Ascending aorta (tissue), 2 donors: ENCODE measurements at places on chromosomes 12 and 14. TPM values are rescaled to one million over a fixed set of nuclear protein-coding genes. Genes with fewer than 3 reads are reported as not detected.
A peak's percentile ranks its signal among the peaks of the same experiment; 100 is the strongest.

- H3K4me3 ChIP-seq, result no peak overlapping the region
- H3K27me3 ChIP-seq, result no peaks in the 10 kb centered on the region
- H3K36me3 ChIP-seq, result no peaks in the 10 kb centered on the region
- DNase-seq, result no peak
- no peaks in the 10 kb centered on the region for H3K4me1 ChIP-seq
- H3K27ac ChIP-seq, result no peak overlapping the region
Measured at GRCh38 chr12:50894241-50894640, 51.5 kb downstream of the TMPRSS12 start.

DNA sequence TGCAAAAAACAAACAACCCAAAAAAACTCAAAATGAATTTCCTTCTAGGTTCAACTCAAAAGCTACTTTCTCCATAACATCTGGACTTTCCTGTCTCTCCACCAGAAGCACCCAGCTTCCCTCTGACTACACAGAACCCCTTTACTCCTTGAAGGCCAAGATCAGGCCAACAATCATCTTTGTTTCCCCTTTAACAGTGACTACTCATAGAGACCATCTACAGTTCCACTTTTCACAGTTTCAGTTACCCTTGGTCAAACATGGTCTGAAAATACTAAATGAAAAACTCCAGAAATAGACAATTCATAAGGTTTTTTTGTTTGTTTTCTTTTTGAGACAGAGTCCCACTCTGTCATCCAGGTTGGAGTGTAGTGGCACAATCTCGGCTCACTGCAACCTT lies 11.8 kb downstream of the GCH1 start:
- no peak overlapping the region for H3K4me3 ChIP-seq
- H3K4me1 ChIP-seq, result no peaks in the 10 kb centered on the region
- no peaks in the 10 kb centered on the region for H3K27me3 ChIP-seq
- H3K27ac ChIP-seq, result no peak overlapping the region
- H3K36me3 ChIP-seq, result no peaks in the 10 kb centered on the region
- no peak for DNase-seq

DNA sequence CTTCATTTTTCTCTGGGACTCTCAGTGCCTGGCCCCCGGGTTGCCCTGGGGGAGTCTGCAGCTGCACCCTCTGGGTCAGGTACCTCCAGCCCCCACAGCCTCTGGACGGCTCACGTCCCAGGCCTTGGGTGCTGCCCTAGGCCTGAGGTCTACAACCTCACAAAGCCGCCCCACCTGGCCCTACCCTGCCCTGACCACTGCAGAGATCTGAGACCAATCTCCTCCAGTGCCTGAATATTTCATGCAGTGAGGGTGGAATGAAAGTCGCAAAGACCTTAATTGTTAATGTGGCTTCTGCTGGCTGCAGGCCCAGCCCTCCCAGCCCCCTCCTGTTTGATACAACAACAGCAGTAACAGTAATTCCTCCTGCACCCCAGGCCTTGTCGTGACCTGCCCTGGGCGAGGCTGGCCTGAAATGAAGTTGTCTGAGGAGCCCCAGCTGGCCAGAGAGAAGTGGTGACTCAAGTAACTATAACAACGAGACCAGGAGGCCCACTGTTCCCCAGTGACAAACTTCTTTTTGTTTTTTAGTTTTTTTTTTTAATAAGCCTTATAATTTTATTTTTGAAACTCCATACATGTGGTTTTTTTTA lies 8.8 kb upstream of the CCDC85C start:
- H3K4me1 ChIP-seq, result no peaks in the 10 kb centered on the region
- no peak for DNase-seq
- no peaks in the 10 kb centered on the region for H3K27me3 ChIP-seq

- H3K4me3 ChIP-seq, result no peak overlapping the region
- H3K27me3 ChIP-seq, result no peaks in the 10 kb centered on the region
- DNase-seq, result no peak
Measured at GRCh38 chr12:69511469-69512267, 41.5 kb downstream of the FRS2 start.

DNA sequence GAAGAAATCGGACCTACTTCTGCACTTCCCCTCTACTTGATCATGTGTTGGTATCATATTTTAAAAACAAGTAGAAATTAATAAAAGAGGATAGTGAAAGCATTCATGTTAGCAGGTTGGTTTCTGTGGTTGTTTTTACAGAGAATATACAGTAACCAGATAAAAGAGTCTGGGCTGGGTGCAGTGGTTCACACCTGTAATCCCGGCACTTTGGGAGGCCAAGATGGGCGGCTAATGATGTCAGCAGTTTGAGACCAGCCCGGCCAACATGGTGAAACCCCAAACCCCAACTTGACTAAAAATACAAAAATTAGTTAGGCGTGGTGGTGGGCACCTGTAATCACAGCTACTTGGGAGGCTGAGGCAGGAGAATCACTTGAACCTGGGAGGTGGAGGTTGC lies 55.9 kb downstream of the LRP6 start:
- H3K27me3 ChIP-seq, result no peaks in the 10 kb centered on the region
- no peak overlapping the region for H3K4me3 ChIP-seq
- no peaks in the 10 kb centered on the region for H3K4me1 ChIP-seq
- no peak overlapping the region for H3K27ac ChIP-seq
- no peak for DNase-seq

DNA sequence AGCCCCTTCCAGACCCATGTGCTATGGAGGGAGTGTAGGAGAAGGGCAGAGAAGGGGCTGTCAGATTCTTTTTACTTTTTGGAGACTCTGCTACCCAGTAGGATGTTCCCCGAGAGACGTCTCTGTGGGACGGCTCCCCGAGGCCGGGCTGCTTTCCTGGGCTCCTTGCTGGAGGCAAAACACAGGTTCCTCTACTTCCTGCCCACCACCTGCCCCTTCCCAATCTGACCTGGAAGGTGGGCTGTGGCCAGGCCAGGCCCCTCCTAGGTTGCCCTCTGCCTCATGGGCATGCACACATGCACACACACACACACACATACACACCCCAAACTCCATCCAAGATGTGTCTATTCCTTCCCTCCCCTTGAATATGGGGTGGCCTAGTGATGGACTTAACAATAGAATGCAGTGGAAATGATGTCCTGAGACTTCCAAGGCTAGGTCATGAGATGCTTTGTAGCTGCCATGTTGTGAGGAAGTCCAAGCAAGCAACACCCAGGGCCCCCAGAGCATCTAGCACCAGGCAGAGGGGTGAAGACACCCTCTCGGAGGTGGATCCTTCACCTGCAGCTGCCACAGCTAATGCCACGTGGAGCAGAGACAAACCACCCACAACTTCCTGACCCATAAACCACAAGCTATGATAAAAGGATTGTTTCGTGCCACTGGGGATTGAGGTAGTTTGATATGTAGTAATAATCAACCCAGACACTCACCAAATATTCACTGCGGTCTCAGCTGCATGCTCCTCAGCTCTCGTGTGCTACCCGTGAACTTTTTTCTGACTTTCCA lies 1.6 kb upstream of the ASB2 start:
- no peaks in the 10 kb centered on the region for H3K27me3 ChIP-seq
- no peak for DNase-seq
- H3K4me3 ChIP-seq, result no peak overlapping the region
- H3K27ac ChIP-seq, result peak overlapping the region; percentile 95
- peaks cover 41% of the 10 kb centered on the region for H3K4me1 ChIP-seq
- no peaks in the 10 kb centered on the region for H3K36me3 ChIP-seq

The CLEC2B gene
- total RNA-seq, result 1.1 TPM

The KRT77 gene
- total RNA-seq, result not detected

The METTL1 gene
- 29.8 TPM for total RNA-seq

The CYP46A1 gene
- total RNA-seq, result not detected

The CERS5 gene
- total RNA-seq, result 29.7 TPM
